Stimulated activated CD8-positive, alpha-beta memory T cell treated with anti-CD3 and anti-CD28 coated beads, Interleukin-7, amount 100 ng/mL, for 48 hours (primary cell): ENCODE measurements at places on chromosomes 1 and 21.

GRCh38 chr1:205729945-205730610, 19.9 kb downstream of the NUCKS1 start:
- no peak for DNase-seq

GRCh38 chr21:27817074-27817473, 850.2 kb upstream of the ADAMTS5 start:
- DNase-seq: no peak

DNA sequence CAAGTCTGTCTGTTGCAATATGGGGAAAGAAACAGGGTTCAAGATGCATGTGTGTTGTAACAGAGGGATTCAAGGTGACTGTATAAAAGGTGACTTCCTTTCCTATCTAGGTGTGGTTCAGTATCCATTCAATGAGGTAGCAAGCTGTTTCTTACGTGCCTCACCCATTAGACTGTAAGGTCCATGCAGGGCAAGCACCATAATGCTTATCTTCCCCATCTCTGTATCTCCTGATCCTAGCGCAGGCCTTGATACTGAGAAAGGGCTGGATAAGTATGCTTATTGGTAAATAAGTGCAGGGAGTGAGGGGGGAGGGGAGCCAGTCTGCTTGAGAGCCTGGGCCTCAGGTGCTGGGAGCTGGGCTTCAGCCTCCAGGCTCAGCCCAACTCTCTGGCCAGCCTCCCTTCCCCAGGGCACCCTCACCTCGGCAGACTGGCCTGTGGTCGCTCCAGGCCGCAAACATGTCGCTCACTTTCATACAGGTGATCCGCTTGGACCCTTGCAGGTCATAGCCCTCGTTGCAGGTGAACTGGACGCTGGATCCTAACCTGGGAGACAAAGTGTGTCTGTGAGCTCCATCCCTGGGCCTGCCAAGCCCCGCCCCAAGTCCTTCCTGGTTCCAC, 44.5 kb upstream of the HMGB4 start:
- no peak for DNase-seq

DNA sequence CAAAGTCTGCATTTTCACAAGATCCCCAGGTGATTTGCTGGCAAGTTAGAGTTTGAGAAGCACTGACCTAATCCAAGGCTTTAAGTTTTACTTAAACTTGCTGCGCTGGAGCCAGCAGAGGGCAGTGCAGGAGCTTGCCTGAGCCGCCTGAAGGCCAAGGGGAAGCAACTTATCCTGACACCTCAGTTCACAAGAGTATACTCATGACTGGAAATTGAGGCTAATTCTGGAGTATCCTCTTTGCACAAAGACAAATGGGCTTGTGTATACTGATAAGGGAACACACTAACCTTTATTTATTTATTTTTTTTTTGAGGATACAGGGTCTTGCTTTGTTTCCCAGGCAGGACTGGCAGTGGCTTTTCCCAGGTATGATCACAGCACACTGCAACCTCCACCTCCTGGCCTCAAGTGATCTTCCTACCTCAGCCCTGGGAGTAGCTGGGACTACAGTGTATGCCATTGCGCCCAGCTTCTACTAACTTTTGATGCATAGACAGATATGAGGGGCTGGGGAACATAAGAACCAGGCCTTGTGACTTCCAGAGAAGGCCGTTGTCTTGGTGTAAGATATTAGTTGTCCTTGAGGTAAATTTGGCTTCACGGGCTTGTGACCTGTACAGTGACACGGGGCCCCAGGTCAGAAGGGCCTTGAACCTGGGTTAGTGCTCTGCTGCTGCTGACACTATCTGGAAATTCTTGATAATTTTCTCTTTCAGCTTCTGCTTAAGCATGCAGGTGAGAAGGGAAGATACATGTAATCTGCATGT, 29.0 kb upstream of the SLAMF1 start:
- peak; percentile 73 for DNase-seq

DNA sequence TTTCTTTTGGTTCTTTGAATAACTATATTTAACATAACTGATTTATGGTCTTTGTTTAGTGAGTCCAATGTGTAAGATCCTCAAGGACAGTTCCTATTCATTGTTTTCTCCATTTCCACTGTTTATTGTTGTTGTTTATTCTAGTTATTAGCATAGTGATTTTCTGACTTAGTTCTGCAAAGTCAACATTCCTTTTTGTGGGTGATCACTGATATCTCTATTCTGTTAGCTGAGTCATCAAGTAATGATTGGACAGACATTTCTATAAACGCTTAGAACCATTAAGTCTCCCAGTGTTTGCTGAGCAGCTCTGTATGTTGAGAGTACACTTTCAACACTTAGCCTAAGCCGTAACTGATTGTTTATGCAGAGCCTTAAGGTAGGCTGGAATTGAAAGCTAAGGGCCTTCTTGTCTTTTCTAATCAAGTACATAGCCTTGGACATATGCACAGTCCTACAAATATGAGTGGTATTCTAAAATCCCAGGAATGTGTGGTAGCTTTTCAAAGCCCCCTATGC, 87.1 kb downstream of the SLC5A9 start:
- no peak for DNase-seq

- no peak for DNase-seq
These were observed 18.2 kb downstream of the TRPM2 start for GRCh38 chr21:44371596-44371995.

GRCh38 chr1:207454046-207454964, at the start of gene CR2:
Gene CR2, plus strand, starts transcription at chr1:207454328. Its CDS starts 91 bp downstream, at chr1:207454419.
- DNase-seq: peak; percentile 41

DNA sequence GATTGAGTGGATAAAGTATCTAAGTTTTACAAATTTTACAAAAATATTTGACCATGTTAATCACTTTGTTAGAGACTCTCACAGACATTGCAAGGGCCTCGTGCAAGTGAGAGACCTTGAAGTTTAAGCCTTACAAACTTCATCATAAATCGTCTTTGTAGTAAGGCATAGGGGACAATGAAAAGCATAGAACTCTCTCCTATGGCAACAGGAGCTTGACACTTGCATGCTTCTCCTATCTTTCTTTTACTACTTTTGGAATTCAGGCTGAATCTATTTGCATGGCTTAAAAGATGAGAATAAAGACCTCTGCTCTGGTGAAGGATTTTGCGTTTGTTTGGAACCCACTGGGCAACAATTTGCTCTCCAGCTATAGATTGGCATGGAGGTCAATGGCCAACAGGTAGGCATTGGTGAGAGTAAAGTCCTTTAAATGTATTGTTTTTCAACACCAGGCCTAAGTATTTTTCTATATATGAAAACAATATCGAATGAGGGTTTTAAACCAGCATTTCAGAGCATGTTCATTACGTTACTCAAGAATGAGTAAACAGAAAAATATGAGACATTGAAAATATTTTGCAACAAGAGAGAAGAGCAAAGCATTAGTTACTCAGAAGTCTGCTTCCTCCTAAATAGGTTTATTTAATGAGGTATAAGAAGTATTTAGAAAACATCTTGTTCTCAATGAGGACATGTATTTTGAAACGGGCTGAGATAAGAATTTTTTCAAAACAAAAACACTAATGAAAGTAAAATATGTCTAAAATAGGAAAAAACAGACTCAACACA, 192.2 kb downstream of the TGFB2 start:
- DNase-seq: no peak

DNA sequence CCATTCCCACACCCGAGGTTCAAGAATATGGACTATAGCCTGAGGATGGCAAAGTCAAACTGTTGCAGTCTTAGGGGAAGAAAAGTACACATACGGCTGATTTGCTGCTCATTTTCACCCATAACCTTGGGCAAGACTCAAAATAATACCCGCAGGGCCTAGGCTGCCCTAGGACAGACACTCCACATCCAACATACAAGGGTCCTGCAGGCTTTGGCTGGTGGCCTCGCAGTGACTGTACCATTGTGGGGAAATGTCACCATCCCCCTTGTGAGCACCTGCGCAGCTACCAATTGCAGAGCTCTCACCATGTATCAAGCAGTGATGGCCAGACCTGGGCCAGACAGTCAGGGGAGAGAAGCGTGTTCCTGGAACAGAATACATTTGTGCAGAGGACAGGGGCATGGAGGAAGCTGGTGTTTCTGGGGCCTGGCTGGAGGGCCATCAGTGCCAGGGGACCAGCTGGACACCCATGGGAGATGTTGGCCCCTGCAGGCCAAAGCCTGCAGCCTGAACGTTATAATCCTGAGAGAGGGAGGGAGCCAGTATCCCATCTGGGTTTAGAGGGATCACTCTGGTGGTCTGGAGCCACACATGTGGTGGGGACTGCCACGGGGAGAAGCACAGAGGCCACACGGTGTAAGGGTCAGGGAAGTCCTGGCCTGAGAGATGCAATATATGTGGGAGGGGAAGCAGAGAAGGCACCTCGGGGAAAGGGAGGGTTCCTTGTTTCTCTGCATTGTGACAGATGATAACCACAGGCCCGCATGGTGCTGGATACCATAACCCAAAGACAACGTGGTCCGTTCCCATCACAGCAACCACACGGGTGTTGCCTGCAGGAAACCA, 101.2 kb downstream of the GLIS1 start:
- no peak for DNase-seq
